ENCODE measurements at places on chromosomes 2 and 18.
A peak's percentile ranks its signal among the peaks of the same experiment; 100 is the strongest.

GRCh38 chr2:189276277-189276676 lies 96.7 kb upstream of the COL5A2 start:
- no peak for DNase-seq

DNA sequence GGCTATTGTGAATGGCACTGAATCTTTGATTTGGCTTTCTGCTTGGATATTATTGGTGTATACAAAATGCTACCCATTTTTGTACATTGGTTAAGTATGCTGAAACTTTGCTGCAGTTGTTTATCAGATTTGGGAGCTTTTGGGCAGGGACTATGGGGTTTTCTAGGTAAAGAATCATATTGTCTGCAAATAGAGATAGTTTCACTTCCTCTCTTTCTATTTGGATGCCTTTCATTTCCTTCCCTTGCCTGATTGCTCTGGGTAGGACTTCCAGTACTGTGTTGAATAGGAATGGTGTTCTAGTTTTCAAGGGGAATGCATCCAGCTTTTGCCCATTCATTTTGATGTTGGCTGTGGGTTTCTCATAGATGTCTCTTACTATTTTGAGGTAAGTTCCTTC lies 489.1 kb upstream of the LRATD1 start:
- no peak for DNase-seq

DNA sequence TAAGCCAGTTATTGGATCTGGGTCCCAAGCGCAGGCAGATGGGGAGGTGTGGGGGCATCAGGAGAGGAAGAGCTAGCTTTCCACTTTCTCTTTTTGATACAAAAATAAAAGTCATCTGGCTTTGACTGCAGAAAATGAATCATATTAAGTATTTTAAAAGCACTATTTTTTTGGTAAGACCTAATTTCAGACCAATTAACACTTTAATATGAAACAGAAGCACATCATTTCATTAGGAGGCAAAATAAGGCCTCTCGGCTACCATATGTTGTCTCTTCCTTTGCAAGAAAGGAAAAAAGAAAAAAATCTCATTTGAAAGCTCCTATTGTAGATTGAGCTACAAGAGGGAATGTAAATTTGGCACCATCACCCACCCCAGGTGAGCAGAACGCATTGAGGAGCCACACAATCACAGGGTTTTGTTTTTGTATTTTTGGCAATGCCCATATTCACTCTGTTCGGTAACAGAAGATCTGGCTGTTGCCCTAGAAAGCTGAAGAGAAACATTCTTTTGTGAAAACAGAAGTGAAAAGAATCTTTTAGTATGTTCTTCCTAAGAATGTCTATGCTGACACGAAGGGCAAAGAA lies 390.7 kb upstream of the ETAA1 start:
- DNase-seq, result no peak

GRCh38 chr2:226137201-226137811 lies 662.3 kb downstream of the IRS1 start:
- DNase-seq, result peak; percentile 99

GRCh38 chr2:112182581-112183034 lies 44.4 kb downstream of the FBLN7 start:
- DNase-seq, result no peak

GRCh38 chr2:64787698-64788097 lies 134.0 kb upstream of the SERTAD2 start:
- no peak for DNase-seq

DNA sequence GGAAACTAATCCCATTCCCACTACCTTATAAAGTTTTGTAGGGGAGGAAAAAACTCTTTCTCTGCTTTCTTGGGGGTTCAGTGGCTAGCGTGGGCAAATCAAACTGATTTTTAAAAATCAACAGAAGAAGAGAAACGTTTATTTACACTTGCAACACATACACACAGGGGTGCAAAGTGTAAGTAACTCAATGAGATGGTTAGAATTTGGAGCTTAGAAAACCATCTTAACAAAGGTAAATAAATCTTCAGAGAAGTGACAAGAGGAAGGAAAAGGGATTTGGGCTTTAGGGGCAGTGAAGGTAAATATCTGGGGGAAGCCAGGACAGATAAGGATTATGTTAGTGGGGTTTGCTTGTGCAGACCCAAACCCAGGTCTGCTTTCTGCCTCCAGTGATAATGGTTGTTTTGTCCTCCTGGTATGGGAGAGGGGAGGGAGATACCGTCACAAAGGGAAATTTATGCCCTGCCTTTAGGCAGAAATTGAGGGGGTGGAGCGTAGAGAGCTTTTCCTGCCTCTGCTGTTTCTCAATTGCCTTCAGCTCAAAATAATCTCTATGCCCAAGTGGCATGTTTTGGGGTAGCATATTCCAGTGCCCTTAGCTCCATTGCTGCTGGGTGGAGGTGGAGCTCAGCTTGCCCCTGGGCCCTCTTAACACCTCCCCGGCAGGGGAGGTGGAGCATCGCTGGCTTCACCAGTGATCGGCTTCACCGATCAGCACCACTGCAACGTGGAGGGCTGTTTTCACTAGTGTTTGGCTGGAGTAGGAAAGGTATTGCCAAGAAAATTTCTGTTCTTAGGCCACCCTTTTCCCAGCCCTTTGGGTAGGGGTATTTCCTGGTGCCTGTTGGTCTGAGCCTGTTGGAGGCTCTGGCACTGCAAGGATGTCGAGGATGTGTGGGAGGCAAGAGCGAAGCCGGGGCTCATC lies 92.2 kb downstream of the TEX51 start:
- no peak for DNase-seq

DNA sequence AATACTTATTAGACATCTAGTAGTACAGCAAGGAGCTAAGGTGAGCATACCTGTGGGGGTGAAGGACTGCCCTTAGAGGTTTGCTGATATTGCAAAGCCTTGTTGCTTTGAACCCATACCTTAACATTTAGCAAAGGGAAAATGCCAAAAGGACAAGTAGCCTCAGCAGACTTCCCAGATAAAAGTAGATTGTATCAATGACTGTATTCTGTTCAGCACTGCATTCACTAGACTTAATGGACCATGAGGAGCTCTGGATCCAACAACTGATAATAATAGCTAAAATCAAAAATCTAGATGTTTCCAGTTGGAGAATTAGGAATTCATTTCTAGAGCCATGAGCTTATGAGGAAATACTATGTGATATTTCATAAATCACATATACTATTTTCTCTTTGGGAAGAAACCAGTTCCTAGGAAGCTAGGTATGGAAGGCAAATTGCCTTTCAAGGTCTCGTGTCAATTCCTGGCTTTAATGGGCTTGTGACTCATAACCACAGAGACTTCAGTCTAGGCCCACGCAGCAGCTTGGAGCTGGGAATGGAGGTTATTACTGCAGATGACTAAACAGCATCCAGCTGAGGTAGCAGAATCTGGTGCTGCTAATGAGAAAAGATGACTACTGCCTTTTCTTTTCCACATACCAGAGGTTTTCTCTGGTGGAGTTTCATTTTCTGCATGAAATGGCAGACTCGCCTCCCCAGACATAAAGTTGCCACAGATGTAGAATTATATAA lies 191.2 kb upstream of the NABP1 start:
- DNase-seq, result no peak

DNA sequence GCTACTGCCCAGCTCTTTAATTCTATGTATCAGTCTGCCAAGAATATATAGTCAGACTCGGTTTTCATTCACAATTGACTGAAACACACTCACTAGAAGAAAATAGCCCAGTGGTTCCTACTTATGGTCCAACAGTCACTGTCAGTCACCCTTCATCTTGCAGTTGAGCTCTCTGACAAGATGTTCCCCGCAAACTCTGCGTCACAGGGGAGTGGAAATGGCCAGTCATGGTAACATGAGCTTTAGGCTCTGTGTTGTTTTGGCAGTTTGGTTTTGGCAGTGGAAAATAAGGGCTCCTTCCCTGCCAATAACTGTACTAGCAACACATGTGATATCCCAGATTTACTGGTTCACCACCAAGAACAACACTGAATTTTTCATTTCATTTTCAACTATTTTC lies 122.5 kb downstream of the PRPF40A start:
- DNase-seq, result no peak

GRCh38 chr2:178115271-178115670 lies 3.0 kb downstream of the RBM45 start:
- DNase-seq, result no peak

DNA sequence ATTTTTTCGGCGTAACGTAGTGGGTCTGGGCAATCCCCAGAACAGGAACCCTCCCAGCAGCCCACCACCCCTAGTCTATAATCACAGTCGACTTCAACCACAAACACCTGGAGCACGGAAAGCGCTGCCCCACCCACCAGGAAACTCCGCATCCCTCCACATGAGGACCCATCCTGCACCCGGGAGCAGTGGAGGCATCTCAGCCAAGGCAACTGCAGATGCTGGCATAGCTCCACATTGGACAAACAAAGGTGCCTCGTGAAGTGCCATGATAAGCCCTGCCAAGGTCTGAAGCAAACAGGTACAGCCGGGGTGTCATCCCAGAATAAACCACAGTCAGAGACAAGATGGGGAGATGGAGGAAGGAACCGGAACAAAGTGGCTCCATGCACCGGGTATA lies 24.3 kb upstream of the COPS8 start:
- DNase-seq, result no peak

- DNase-seq, result no peak
These were observed 60.8 kb downstream of the RBM43 start for GRCh38 chr2:151200844-151201243.

GRCh38 chr2:8437949-8438400 lies 243.9 kb upstream of the ID2 start:
- DNase-seq, result no peak

DNA sequence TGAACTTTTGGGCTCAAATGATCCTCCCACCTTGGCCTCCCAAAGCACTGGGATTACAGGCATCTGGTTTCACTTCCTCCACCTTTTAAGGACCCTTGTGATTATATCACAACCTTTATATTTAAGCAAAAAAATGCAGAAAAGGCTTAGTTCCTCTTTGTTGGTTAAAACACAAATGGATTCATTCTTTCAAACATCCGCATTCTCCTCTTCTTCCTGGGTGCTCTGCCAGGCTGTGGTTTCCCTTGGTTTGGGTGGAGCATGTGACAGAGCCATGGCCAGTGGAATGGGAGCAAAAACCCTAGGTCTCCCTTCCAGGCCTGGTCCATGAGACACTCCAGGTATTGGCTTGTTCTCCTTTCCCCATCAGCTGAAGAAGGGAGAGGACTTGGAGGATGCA lies 9.9 kb upstream of the SLC66A3 start:
- peak; percentile 43 for DNase-seq

GRCh38 chr2:215887303-215887702 lies 126.0 kb downstream of the MREG start:
- DNase-seq, result no peak

DNA sequence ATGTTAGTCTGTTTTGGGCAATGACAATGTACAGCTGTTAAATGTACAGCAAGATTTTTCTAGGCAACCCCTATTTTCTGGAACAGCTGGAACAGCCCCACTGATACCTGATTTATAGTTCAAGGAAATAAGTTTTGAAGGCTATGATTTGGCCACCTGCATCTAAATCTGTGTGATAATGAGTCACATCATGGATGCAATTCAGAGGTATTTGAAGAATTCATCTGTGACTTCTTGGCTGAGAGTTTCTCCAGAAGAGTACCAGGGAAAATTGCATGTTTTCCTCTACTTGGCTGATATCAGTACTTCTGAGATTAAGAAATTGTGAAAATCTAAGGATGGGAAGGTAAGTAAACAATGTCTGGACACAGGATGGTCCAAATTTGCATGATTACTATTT lies 40.7 kb upstream of the NT5C1B start:
- no peak for DNase-seq

DNA sequence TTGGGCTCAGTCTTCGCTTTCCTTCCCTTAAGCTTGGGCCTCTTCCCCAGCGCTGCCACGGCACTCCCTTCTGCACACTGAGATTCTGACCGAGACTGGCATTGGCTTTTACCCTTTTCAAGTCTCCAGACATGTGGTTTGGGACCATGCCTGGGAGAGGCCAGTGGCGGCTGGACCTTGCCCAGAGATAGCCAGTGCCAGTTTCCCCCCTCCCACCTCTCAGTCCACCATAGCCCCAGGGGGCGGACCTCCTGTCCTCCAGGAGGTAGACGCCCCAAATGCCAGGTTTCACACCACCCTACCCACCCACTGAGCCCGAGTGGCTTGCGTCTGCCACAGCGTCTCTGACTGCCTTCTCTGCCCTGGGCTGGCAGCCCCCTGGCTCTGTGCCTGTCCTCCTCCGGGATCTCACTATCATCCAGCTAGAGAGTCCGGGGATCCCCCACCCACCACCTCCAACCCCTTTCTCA lies 47.7 kb downstream of the INPP5D start:
- no peak for DNase-seq

DNA sequence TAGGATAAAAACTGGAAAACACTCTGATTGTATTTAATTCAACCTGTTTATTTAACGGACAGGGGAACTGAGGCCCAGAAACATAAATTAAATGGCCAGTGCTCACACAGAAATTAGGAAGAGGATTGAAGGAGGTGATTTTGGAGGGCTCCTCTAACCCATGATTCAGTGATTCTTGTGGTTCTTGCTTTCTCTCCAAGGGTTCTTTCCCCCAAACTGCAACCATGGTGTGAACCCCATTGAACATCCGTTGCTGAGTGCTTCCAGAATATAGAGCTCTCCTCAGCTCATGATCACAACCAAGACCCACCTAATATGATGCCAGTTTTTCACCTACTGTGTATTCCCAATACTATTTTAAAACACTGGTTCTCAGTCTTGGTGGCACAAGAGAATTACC lies 41.4 kb downstream of the BMP10 start:
- DNase-seq, result no peak

Data from SIG-M5 (cell line).